ENCODE measurements at places on chromosomes 2 and 18. TPM values are rescaled to one million over a fixed set of nuclear protein-coding genes. Genes with fewer than 3 reads are reported as not detected.

The ABCG8 gene
- not detected for total RNA-seq

The IL1F10 gene
- not detected for total RNA-seq

The GPR45 gene
- not detected for total RNA-seq

The WDR12 gene
- total RNA-seq, result 17.4 TPM

DNA sequence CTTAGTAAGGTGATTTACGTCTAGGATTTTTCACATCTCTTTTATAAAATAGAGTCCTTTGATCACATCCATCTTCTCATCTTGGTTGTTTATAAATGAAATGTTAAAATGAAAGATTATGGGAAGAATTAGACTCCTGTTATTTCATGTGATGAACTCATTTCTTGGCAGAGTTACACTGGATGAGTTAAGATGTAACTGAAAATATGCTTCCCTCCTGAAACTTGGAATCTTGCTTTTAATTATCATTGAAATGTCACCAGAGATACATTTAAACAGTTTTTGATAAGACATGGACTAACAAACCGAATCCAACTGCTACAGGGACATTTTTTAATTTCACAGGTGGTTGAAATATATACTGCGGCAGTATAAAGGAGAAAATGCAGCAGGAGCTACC, 274.0 kb downstream of the DLGAP1 start:
- H3K4me1 ChIP-seq, result no peaks in the 10 kb centered on the region
- H3K27me3 ChIP-seq, result no peaks in the 10 kb centered on the region
- no peak overlapping the region for H3K27ac ChIP-seq
- no peaks in the 10 kb centered on the region for H3K36me3 ChIP-seq
- no peak overlapping the region for H3K4me3 ChIP-seq

- no peaks in the 10 kb centered on the region for H3K36me3 ChIP-seq
- H3K27me3 ChIP-seq, result no peaks in the 10 kb centered on the region
- H3K27ac ChIP-seq, result no peak overlapping the region
- no peak overlapping the region for H3K4me3 ChIP-seq
- no peak for DNase-seq
These were observed 44.0 kb downstream of the STEAP3 start for GRCh38 chr2:119267604-119268003.

- H3K36me3 ChIP-seq, result no peaks in the 10 kb centered on the region
- H3K4me1 ChIP-seq, result no peaks in the 10 kb centered on the region
- no peak for DNase-seq
- H3K27me3 ChIP-seq, result no peaks in the 10 kb centered on the region
These were observed 1184.9 kb upstream of the CDH2 start for GRCh38 chr18:29361843-29362242.

DNA sequence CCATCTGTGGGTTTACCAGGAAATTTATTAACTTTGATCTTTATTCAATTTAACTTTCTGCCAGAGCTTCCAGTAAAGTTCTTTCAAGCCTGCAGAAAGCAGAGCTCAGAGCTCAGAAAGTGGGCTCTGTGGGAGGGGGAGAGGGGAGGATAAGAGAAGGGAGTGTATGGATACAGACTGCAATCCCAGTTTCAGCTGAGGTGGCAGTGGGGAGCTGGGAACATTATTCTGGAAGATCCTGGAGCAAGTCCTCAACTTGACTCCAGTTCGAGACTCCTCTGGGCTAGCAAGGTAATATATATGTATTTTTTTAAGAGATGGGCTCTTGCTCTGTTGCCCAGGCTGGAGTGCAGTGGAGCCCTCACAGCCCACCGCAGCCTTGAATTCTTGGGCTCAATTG, 108.9 kb upstream of the NABP1 start:
- no peak for DNase-seq
- H3K36me3 ChIP-seq, result no peaks in the 10 kb centered on the region
- H3K4me3 ChIP-seq, result no peak overlapping the region
- no peak overlapping the region for H3K27ac ChIP-seq

GRCh38 chr2:211494536-211494935, 938.1 kb downstream of the CPS1 start:
- no peak for DNase-seq
- H3K4me3 ChIP-seq, result no peak overlapping the region
- no peaks in the 10 kb centered on the region for H3K4me1 ChIP-seq
- H3K27me3 ChIP-seq, result no peaks in the 10 kb centered on the region

- H3K4me1 ChIP-seq, result peaks cover 19% of the 10 kb centered on the region
- no peaks in the 10 kb centered on the region for H3K27me3 ChIP-seq
- no peaks in the 10 kb centered on the region for H3K36me3 ChIP-seq
- H3K27ac ChIP-seq, result no peak overlapping the region
- no peak for DNase-seq
These were observed 2.0 kb downstream of the INO80C start for GRCh38 chr18:35495536-35496314.

DNA sequence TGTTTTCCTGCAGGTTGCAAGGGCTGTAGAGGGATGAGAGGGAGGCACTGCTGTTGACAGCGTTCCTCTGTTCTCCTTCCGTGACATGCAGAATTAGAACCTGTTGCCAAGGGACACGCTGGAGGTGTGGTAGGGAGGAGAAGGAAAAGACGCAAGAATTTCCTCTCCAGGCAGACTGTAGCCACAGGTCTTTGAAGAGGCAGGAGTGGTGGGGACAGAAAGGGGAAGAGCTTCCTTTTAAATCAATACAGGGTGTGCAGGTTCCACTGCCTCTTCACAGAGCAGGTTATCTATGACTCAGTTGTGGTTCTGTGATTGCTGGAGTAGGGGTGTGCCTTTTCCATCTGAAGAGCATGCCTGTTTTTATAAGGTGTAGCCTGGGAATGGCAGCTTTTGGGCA, 133.0 kb downstream of the WDSUB1 start:
- H3K27ac ChIP-seq, result no peak overlapping the region
- no peaks in the 10 kb centered on the region for H3K36me3 ChIP-seq
- no peak overlapping the region for H3K4me3 ChIP-seq
- no peak for DNase-seq
- H3K27me3 ChIP-seq, result no peaks in the 10 kb centered on the region
- H3K4me1 ChIP-seq, result no peaks in the 10 kb centered on the region

Measured in B cell (primary cell).